ENCODE measurements at places on chromosomes 3 and 15.

DNA sequence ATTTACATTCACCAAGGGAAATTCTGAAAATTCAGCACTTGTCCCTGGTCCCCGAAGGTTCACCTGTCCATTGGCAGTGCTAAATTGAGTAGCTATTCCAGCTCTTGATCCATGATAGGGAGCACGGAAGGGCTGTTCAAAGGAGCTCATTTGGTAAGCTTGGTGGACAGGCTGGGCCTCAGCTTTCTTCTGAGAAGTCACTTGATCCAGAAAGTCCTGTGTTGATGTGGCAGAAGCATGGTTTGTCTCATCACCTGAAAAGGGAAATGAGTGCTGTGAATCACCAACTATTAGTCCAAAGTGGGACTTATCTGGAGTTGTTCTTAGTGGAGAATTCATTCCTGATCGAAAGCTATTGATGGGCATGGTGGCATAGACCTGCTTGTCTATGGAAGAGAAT, 19.9 kb upstream of the SLC12A8 start:
- no peak for DNase-seq

DNA sequence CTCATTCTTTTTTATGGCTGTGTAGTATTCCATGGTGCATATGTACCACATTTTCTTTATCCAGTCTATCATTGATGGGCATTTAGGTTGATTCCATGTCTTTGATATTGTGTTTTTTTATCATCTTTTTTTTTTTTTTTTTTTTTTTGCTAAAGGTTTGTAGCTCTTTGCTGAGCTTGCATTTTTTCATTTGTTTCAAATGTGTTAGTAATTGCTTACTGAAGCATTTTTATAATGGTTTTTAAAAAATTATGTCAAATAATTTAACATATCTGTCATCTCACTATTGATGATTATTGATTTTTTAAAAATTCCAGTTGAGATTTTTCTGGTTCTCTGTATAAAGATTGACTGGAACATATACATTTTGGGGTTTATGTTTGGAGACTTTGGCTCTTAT, 934.6 kb downstream of the TUSC7 start:
- no peak for DNase-seq

DNA sequence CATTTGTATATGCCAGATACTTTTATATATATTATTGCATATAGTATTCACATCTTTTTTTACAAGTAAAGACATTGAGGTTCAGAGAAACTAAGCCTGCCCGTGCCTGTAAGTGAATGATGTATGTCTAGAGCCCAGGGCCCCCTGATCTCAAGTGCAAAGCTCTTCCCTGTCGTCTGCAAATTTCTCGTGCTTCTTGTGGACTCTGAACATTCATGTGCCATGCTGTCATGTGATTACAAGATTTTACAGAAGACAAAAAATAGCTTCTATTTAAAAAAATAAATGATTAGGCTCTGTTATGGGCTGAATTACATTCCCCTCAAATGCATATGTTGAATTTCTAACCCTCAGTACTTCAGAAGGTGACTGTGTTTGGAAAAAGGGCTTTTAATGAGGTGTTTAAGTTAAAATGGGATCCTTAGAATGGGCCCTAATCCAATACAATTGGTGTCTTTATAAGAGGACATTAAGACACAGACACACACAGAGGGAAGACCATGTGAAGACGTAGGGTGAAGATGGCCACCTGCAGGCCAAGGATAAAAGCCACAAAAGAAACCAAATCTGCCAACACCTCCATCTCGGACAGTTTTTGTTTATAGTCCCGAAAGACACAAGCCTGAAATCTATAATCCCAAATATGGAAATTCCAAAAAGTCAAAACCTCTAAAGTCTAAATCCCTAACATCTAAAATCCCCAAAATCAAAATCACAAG, 3.9 kb upstream of the MASP1 start:
- DNase-seq: no peak

GRCh38 chr3:23760871-23761373, 44.8 kb upstream of the UBE2E1 start:
- no peak for DNase-seq

GRCh38 chr3:68059628-68060152, 405.3 kb upstream of the SUCLG2 start:
- no peak for DNase-seq

DNA sequence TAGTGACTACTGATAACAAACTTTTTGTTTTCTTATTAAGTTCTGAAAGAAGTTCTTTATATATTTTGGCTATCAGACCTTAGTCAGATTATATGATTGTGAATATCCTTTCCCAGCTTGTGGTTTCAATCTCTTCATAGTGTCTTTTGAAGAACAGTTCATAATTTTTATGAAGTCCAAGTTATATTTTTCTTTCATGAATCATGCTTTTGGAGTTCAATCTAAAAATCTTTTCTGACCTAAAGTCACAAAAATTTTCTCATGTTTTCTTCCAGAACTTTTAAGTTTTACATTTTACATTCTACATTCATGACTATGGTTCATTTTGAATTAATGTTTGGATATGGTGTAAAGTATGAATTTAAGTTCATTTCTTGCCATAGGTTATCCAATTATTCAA, 34.2 kb upstream of the OCA2 start:
- no peak for DNase-seq

All from effector CD8-positive, alpha-beta T cell (primary cell).